ENCODE measurements at places on chromosomes 5 and 9.

DNA sequence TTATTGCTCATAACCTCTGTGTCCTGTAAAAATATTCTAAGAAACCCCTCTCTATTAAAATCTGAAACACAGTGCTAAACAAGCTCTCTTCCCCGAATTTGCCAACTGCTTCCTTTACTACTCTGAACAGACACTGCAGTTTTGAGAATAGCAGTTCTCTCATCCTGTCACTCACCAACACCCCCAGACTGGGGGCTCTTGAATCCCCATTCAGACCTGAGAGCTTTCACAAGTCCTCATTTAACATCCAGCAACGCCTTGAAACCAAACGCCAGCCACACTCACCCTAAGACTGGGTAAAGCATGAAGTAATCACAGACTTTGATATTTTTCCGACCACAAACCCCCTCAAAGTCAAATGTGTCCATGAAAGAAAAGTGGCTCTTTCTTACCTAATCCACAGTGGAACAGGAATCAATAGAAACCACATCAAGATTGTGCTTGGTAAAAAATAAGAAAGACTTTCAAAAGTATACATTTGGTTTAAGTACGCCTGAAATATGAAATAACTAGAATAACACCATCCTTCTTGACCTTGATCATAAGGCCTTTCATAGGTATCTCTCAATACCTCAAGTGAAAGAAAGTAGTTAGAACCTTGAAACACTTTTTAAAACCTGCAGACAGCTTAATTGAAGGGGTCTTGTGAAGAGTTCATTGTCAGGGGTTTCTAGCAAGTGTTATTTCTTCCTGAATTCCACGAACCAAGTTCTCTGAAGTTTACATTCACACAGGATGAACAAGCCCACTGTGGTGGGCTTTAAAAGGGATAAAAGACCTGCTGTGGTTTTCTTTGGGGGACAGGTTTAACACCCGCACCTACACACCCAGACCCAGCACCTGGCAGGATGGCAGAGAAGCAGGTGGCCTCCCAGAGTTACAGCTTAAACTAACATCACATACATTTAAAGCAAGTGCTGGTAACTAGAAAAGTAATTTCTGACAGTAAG lies 412.6 kb downstream of the MLLT3 start:
- DNase-seq: no peak

GRCh38 chr9:4464911-4465513 lies 25.3 kb upstream of the SLC1A1 start:
- no peak for DNase-seq

DNA sequence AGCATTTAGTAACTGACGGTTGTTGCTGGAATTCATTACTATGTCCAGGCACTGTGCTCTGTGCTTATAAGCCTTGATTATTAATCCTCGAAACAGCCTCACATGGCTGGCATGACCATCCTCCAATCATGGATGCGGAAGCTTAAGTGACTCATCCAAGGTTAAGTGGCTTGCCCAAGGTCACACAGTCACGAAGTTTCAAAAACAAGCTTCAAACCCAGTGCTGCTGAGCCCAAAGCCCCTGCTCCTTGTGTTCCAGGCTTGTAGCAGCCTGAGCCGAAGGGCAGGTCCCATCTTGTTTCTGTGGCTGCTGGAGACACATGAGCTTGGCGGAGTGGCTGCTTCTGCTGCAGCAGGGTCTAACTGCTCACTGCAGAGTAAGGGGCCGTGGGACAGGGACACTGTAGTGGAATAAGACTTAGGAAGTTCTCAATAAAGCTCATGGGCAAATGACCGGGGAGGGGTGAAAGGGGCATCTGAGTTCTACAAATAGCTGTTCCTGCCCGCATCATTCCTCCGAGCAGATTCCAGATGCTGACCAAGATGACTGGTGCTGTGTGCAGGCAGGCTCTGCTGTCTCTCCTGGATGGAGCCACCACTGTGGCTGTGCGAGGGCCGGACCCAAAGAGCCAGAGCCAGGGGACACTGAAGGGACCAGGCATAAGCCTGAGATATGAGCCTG lies 32.4 kb downstream of the WHRN start:
- DNase-seq: peak; percentile 79

DNA sequence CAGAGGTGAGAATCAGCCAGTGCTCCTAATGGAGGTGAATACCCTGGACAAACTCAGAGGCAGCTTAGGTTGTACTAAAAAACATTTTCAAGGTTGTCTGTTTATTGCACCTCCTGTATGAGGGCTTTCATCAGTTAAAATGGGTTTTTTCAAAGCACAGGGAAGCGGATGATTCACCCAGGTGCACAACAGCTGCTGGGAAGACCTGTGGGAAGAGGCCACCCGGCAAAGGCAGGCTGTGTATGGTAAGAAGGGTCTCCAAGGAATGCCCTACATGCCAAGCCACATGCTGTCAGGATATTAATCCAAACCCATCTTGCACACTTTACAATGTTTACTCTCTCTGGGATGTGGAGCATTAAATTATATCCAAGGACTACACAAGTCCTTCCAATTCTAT lies 14.7 kb downstream of the SIL1 start:
- no peak for DNase-seq

DNA sequence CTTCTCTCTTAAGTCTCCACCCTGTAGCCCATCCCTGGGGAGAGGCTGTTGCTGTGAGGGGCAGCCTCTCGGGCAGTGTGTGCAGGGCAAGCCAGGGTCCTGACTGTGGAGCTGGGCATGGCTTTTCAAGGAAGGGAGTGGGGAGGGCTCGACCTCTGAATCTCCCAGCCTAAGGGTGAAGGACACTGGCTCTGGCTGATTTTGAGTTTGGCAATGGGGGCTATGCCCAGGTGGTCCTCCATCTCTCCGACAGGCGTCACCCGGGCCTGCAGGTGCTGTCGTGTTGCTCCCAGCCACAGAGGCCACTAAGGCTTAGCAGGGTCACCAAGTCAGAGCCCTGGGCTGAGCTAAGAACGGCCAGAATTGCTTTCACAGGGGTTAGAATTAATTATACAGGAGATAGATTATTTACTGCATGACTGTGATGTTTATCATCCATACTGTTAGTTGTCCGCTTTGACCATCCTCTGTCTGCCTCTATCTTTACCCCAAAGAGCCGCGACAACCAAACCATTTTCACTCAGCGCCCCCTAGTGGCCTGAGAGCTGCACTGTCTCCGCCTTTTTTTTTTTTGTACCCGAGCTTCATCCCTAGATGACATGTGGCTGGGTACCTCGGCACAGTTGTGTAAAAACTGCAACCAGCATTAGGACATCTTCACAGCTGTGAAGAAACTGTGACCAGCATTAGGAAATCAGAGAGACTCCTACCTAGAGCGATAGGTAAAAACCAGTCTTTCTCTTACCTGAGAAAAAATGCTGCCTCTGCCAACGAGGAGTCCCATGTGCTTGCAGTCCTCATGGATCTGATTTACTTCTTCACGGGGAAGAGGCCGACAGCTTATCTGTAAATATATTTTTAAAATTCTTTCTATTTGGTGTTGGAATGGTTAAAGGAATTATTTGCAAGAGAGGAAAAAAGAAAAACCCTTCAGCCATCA lies 44.5 kb downstream of the AGXT2 start:
- DNase-seq: no peak

DNA sequence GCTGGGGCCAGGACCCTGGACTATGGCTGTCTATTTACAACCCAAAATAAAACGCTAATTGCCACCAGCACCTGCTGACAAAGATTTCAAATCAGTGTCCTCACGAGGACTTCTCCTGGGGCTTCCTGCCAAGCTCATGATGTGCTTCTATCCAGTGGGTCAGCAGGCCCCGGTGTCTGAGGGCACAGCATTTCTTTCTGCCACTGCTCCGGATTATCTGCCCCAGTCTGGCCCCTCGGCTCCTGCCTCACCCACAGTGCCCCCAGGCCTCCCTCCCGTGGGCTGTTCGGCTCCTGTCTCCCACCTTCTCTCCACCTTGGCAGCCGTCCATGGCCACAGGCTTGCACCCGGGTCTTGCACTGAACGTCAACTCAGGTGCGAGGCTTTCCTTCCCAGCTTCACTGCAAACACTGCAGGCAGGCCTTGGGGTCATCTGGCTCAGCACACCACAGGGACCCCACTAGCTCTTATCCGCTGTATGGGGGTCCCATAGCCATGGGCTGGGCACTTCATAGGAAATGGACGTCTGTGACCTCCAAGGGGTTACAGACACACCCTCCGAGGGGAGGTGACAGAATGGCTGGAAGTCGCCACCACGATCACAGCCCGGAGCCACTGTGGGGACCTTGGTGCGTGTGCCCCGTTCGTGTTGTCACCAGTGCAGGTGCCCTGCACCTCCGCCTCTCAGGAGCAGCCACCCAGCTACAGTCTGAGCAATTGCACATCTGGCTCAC lies 43.8 kb upstream of the FCN1 start:
- peak; percentile 83 for DNase-seq

- DNase-seq: no peak
Observed at GRCh38 chr5:34501840-34502239, 154.3 kb upstream of the RAI14 start.

DNA sequence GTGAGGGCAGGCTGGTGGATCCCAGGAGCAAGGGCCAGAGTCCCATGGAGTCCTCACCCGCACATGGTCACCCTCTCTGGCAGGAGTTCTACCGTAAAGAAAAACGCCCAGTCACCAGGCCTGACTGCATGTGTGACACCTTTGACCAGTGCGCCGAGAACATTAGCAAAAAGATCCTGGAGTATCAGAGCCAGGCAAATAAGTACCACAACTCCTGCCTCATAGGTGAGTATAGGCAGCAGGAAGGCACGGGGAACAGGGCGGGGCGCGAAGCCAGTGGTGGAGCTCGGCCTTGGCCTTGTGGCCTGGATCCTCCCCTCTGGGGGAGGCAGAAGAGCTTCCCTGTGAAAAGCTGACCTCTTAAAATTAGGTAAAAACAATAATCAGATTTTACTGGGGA lies 45.4 kb upstream of the TDRD7 start:
- no peak for DNase-seq

DNA sequence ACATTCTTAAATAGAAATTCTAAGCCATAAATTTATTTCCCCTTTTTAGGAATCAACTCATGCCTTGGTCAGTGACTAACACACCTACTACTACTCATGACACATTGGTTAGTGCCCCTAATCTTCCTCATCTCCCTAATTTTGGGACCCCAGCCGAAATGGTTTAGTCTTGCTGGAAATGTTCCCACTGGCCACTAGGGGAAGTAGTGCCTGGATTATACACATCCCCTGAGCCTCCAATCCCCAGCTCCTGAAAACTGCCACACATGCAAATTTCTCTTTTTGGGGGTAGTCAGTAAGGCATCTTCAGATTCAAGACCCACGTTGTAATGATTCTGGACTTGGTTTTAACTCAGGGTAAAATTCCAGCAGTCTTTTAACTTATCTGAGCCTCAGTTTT lies 79.8 kb downstream of the HSD17B3 start:
- DNase-seq: no peak

DNA sequence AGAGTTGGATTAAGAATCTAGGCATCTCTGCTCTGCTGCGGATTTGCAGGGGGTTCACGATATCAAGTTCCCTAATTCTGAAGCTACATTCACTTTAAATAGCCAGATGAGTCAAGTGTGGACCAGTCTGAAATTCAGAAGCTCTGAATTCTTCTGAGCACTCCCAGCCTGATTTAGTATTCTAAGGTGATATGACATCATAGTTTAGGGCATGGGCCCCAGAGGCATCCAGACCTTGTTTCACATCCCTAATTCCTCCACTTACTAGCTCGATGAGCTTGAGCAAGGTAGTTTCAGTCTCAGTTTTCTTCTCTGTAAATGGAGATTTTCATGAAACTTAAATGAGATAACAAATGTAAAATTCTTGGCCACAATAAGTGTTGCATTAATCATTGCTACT lies 65.2 kb downstream of the TMEM167A start:
- DNase-seq: no peak

DNA sequence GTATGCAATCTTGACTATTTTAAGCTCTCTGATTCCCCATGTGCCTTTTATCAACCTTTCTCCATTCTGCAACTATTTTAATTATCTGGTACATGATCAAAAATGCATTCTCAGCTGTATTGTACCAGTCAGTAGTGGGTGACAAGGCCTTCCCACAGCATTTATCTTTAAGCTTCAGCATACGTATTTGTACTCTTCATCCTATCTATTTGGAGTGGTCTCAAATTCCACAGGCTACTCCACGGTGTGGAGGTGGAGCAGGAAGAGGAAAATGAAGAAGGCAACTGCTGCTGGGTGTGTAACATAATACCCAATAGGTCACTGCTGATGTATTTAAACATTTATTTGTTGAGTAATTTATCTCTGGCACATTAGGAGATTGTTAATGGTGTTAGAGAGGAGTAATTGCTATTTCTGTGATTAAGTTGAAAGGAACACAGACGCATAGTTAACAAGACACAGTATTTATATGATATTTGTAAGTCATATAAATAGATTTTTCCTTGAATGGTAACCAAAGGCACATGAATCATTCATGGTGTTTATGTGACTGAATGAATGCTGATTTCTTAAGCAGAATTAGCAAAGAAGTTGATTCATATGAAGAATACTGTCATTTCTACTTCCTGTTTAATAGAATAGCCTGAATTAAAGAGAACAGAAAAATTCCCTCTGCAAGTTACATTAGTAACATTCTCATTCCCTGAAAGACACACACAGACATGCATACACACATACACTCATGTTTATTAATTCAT lies 153.8 kb upstream of the NR3C1 start:
- no peak for DNase-seq

DNA sequence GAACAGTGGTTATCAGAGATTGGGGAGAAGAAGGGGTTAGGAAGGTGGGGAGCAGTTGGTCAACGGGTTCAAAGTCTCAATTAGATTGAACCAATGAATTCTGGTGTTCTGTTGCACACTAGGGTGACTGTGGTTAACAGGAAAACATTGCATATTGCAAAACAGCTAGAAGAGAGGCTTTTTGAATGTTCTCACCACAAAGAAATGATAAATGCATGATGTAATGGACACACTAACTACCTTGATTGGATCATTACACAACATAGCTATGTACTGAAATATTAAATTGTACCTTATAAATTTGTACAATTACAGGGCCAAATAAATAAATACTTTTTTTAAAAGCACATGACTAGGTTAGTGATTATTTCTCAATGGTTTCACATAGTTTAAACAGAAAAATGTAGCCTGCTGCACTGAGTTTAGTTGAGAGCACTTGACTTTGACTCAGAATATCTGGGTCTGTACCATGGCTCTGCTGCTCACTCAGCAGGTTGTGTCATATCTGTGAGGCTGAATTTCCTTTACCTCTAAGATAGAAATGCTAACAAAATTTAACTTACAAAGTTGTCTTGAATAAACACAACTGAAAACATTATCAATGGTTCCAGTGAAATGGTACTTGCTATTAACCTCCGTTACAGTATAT lies 30.4 kb downstream of the NUDT12 start:
- DNase-seq: no peak

- DNase-seq: no peak
Observed at GRCh38 chr9:86020731-86021130, 78.6 kb downstream of the GOLM1 start.
